ENCODE measurements at places on chromosomes 2 and 18.

GRCh38 chr2:225742487-225742886 is 343.0 kb downstream of the NYAP2 start:
- DNase-seq: no peak

DNA sequence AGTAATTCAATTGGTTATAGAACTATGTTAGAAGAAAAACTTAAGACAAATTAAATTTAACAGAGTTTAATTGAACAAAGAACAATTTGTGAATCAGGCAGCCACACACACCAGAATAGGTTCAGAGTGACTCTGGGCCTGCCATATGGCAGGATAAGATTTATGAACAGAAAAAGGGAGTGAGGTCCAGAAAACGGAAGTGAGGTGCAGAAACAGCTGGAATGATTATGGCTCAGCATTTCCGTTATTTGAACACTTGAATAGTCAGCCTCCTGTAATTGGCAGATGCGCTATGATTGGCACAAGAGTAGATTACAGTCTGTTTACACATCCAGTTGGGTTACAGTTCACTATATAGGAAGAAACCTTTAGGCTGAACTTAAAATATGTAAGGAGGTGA is 99.0 kb downstream of the MBD2 start:
- no peak for DNase-seq

GRCh38 chr2:174059178-174059883 is 94.2 kb upstream of the SP3 start:
- DNase-seq: no peak

GRCh38 chr2:95289253-95289652 is 7.9 kb upstream of the KCNIP3 start:
- no peak for DNase-seq

- DNase-seq: no peak
These were observed 21.5 kb upstream of the MFSD2B start for GRCh38 chr2:23988371-23988770.

DNA sequence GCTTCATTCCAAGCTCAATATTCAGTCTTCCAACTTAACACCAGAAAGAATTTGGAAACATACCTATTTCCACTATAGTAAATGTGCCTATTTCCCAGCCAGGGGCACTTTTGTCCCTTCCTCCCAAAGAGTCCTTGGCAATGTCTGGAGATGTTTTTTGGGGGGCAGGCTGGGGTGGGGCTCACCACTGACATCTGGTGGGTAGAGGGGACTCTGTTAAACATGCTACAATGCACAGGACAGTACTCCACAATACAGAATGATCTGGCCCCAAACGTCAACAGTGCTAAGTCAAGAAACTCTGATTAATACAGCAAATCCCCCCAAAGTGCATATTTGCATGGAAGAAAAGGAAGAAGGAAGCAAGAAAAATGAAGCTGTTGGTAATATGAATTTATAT is 61.7 kb downstream of the SMIM21 start:
- no peak for DNase-seq

All from esophagus squamous epithelium (tissue), 5 donors.